ENCODE measurements at places on chromosomes 3 and 15.

DNA sequence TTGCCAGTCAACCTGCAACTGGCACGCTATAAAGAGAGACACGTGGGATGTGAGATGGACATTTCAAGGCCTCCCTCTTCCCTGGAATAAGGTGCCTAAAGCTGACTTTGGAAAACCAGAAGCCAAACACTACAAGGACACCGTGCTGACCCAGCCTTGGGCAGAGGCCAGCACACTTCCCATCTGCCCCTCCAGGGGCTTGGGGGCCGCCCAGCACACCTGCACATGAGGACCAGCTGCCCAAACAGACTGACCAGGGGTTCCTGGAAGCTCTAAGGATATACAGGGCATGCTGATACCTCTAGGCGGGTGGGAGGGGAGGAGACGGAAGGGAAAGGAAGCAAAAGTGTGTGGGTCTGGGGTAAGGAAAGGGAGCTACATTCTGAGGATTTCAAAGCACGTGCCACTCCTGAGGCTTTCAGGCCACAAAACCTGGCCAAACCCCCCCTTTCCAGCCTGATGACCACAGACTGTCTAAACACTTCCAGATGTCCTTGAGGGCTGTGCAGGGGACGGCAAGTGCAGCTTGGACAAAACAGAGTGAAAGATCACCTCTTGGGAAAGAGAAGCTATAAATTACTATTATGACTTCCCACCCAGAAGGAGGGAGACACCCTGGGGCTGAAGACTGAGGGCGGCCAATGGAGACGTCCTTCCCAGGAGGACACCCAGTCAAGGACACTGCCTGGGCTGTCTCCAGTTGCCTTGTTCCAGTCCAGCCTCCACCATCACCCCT lies 57.9 kb downstream of the ADCY5 start:
- DNase-seq, result no peak

GRCh38 chr3:15310491-15311370 lies 21.7 kb downstream of the SH3BP5 start:
- peak; percentile 18 for DNase-seq

DNA sequence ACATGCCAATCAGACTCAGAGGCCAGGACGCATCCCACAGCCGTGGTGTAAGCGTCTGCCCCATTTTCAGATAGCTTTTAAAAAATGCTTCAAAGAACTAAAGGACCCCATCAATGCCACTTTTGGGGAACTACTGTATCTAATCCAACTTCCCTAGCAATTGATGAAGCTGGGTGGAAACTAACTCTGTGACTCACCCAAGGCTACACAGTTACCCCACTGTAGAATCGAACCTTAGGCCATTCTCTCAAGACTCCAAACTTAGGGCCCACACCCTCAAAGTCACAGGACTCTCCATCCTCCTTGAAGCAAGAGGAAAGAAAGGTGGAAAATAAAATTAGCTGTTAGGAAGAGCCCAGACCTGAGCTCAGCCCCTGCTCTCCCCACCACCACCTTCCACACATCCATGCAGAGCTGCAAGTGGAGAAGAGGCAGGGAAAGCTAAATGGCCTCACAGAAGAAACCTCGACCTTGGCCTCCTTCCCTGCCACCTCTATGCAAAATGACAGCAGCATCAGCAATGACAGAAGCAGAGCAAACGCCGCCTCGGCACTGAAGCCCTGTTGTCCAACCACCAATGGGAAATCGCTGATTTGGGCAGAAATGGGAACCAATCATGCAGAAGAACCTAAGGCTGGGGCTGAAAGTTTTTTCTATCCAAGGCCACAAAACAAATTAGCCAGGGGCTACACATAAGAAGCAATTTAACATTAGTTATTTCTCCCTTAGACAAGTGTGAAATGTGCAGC lies 22.2 kb downstream of the ANP32A start:
- DNase-seq, result no peak

- no peak for DNase-seq
Measured at GRCh38 chr15:73882761-73883419, 9.5 kb downstream of the TBC1D21 start.

GRCh38 chr3:181886676-181887075 lies 175.0 kb downstream of the SOX2 start:
- DNase-seq, result no peak

- peak; percentile 67 for DNase-seq
Measured at GRCh38 chr3:50154840-50155490, at the start of gene SEMA3F. TSS of gene SEMA3F (plus strand) at chr3:50155324. CDS start at chr3:50159623, 4,299 bp downstream.

DNA sequence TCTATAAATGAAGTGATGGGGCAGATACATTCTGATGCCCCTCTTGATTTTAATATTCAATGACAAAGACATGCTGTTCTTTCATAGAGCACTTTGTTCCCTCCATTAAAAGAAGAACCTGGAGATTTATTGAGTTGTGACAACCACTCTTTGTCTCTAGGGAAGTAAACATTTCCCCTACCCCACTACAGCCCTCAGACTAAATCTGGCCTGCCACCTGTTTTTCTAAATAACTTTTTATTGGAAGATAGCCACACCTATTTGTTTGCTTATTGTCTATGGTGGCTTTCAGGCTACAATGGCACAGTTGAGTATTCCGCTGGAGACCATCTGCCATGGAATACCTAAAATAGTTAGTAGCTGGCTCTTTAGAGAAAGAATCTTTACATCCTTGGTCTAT lies 41.2 kb upstream of the ZNF385D start:
- no peak for DNase-seq

- DNase-seq, result no peak
Measured at GRCh38 chr3:9253327-9253726, 3.9 kb upstream of the SRGAP3 start.
